NAMALWA (cell line): ENCODE measurements at places on chromosomes 4 and X.

DNA sequence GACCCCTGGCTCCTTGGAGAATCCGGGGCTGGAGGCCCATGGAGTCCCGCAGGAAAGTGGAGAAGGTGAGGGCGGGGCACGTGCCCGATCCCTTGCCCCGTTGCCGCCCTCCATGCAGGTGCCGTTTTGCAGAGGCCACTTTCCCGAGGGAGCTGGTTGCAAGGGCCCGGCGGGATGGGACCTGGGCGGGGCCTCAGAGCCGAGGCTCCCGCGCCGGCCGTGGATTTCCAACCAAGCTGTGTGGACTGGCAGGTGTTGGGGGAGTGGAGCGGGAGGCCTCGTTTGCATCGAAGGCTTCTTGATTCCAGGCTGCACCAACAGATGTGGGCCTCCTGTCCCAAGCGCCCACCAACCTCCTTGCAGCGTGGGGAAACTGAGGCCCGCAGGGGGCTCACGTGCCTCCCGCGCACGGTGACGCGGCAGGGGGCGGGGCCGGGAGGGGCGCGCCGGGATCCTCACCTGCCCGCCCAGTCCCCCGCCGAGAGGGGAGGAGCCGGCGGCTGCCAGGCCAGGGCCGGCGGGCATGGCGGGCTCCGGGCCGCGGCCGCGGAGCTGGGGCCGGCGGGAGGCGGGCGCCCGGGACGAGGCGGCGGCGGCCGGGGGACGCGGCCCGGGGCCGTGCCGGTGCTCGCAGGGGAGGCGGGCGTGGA, 24.9 kb downstream of the SH3BP2 start:
- no peak for DNase-seq

DNA sequence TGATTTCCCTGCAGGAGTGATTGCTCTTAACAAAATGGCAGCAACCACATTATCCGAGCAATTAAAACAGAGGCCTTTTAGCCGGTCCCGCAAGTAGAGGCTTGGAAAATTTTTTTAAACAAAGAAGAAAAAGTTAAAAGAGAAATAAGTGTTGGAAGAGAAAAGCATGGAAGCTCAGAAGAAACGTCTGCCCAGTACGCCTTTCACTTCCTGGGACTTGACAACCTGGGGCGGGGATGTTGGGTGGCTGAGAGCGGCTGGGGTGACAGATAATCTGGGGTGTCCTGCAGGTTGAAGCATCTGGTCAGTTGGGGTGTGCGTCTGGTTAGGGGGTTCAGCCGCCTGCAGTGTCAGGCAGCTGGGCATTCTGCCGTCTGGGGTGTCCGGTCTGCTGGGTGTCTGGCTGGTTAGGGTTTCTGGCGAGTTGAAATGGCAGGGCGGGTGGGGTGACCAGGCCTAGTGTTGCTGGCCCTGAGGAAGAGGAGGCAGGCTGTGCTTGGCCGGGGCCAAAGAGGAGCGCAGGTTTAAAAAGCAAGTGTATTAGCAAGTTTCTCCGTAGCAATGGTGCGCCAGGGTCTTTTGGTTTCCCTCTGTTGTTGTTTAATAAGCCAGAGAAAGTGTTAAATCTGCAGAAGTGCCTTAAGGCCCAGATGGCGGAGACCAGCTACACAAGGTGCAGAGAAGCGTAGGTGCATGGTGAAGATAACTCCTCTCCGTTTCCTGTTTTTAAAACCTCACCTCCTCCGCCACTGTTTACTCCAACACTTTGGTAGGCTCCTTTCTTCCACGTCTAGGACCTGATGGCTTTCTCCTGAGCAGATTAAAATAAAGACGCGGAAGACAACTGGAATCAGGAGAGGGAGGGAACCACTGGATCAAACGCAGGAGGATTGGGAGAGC, 5.6 kb downstream of the HAND2 start:
- DNase-seq, result no peak

DNA sequence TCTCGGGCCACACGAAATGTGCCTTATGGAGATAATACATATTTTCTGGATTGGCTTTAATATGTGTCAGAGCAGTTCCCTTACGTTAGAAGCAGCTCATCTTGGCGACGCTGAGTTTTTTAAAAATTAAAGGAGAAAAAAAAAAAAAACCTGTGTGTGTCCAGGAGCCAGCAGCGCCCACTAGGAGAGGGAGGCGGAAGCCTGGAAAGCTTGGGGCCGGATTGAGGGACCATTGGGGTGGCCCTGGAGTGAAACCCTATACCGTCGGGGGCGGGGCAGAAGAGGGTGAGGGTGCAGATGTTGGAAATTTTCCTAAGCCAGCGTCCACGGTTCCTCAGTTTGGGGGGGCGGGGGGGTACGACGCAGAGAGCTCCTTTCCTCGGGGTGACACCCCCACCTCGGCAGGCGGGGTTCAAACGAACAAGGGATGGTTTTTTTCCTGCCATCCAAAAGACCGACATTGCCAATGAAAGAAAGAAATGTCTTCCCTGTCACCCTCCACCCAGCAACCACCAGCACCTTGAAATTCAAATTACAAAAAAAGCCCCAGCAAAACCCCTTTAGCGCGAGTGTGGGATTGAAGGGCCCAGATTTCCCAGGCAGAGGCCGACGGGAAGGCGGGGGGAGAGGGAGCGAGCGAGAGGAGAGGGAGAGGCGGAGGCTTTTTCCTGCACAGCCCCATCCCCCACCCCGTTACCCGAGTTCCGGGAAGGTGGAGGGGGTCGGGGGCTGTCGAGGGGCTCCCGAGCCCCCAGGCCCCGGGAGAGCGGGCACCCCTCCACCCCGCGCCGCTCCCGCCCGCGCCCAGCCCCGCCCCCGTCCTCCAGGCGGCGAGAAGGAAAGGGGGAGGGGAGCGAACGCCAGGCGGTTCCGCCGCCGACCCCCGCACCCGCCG, 859 bp downstream of the SMARCA1 start:
- DNase-seq, result no peak

- no peak for DNase-seq
Measured at GRCh38 chr4:6221301-6221850, 21.0 kb upstream of the JAKMIP1 start.

DNA sequence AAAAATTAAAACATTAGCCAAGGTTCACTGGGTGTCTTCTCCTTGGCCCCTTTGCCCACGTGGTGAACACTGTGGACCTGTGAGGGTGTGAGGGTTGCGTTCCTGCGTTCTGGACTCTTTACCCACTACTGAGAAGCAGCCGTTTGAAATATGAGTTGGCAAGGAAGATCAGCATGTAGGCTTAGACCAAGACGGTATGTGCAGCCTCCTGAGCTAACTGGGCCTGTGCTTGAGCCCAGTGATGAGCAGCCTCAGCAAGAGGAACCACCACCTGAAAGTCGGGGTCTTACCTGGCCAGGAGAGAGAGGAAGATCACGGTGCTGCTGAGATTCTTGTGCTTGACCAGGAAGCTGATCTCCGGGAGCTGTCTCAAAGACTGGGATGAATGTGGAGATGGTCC, 19.5 kb downstream of the RGS12 start:
- DNase-seq, result no peak
